ENCODE measurements at places on chromosomes 3 and 15. TPM values are rescaled to one million over a fixed set of nuclear protein-coding genes. Genes with fewer than 3 reads are reported as not detected.

The HSPBAP1 gene
- total RNA-seq = 4.8 TPM

The SUSD5 gene
- total RNA-seq = 2.9 TPM

The RBMS3 gene
- total RNA-seq = 127 TPM

The CHST14 gene
- total RNA-seq = 3.8 TPM

The FBXL2 gene
- 15.6 TPM for total RNA-seq

The GP9 gene
- total RNA-seq = not detected

Data from IMR-90 (cell line).